ENCODE measurements at places on chromosomes 13 and 19.
A peak's percentile ranks its signal among the peaks of the same experiment; 100 is the strongest.

- DNase-seq, result no peak
Observed at GRCh38 chr13:95391362-95391761, 90.1 kb upstream of the ABCC4 start.

DNA sequence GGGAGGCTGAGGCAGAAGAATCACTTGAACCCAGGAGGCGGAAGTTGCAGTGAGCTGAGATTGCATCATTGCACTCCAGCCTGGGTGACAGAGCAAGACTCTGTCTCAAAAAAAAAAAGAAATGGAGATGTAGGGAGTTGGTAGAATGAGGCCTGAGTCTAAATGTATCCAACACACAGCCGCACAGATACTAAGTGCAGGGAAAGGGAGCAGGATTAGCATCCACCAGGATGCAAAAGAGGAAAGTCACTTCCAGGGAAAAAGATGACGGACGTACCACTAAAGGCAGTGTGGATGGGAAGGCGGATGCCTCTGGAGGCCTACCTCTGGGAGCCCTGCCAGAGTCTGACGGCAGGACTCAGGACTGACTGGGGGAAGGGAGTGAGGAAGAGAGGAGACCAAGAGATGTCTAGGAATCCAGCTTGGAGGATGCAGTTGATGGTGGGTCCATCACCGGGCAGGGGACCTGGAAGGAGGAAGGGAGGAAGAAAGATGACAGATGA, 6.8 kb downstream of the FAM98C start:
- DNase-seq, result no peak

DNA sequence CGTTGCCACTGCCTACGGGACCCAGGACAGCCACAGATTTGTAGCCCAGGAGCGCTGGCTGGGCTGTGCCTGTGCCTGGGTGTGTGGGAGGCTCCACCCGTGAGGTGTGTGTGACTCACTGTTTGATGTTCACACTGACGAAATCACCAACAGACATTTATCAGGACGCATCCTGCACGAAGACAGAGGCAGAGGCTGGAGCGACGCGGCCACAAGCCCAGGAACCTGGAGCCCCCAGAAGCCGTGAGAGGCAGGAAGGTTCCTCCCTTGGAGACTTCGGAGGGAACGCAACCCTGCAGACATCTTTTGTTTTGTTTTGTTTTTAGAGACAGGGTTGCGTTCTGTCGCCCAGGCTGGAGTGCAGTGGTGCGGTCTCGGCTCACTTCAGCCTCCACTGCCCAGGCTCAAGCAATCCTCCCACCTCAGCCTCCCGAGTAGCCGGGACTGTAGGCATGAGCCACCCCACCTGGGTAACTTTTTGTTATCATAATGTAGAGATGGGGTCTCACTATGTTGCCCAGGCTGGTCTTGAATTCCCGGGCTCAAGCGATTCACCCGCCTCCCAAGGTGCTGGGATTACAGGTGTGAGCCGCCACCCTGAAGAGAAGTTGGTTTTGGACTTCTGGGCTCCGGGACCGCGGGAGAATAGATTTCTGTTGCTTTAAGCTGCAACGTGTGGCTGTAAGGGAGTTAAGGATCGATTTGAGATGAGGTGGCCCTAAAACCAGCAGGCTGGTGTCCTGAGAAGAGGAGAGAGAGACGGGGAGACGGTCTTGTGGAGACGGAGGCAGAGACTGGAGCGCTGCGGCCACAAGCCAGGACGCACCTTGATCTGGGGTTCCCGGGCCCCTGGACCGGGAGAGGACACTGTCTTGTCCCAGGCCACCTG, 24.9 kb upstream of the WDR18 start:
- no peak for DNase-seq

- no peak for DNase-seq
Observed at GRCh38 chr13:45441633-45442032, 23.1 kb upstream of the COG3 start.

DNA sequence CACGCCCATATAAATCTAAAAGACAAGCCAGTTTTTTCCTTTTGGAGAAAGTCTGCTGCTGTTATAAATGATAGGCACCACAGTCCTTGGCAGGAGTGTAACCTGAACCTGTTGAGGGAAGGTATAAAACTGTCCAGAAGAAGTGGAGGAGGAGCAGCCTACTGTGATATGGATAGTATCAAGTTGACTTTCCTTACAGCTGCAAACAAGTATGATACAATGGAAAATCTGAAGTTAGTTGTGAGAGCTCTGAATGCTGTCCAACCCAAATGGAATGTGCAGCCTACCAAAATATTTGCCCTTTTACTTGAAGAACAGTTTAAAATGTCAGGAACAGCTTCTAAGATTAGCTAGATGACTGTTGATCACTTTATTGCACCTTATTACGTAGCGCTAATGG, 399.6 kb downstream of the FGF14 start:
- DNase-seq, result no peak

DNA sequence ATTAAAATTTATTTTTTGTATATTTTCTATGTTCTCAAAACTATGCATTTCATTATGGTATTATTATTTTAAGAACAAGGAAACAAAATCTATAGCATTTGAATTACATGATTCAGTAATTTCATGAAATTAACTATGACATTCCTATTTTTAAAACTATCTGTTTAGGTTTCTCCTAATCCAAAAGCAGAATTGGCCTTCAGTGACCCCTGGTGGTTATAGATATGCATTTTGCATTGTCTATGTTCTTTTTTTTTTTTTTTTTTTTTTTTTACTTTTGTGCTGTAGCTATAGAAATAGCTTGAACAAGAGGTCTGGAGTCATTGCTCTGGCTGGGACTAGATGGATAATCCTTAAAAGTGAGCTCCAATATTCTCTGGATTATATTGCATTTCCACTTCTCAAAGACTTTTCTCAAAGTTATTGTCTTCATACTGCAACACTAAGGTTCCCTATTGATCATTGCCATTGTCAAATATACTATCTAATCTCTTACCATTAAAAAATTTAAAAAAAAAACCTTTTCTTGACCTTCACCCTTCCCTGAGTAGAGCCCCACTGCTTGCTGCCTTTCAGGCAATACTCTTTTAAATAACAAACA, 15.9 kb upstream of the DNAJC3 start:
- no peak for DNase-seq

- no peak for DNase-seq
Observed at GRCh38 chr13:106560821-106561220, 7.1 kb downstream of the ARGLU1 start.

- peak; percentile 27 for DNase-seq
Observed at GRCh38 chr19:14147797-14148605, 11.6 kb upstream of the ASF1B start.

DNA sequence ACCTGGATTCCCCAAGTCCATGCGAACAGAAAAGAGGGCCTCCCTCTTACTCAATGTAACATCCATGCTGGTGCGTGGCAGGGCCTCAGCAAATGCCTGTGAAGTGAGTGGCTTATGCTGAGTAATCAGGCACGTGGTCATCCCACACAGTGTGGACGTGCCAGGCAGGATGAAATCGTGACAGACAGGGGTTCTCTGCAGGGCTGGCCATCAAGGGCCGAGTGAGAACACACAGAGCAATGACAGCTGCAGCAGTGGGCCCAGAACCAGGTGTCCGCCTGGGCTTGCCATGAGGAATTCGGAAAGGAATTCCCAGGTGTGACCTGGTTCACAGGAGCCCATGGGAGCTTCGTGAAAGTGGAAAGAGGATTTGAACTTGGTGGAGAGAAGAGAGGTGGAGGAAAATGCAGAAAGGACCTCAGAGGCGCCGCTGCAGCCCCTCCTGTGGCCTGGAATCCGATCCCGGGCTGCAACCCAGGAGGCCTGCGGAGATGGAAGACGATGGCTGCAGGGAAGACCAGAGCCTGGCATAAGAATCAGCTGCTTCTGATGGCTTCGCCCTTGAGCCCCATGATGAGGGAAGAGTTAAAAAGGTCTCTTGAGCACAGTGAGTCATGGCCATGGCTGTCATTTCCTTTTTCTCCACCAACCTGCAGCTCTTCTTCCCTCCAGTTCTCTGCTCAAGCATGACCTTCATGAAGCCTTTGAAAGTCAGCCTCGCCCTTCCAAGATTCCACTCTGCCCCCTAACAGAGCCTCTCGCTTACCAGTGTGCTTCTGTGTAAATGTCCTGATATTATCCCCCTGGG, 34.6 kb upstream of the SOX1 start:
- no peak for DNase-seq

GRCh38 chr19:17536955-17537354, 18.5 kb upstream of the COLGALT1 start:
- no peak for DNase-seq

- DNase-seq, result no peak
Observed at GRCh38 chr19:47438793-47439220, 19.5 kb upstream of the MEIS3 start.

DNA sequence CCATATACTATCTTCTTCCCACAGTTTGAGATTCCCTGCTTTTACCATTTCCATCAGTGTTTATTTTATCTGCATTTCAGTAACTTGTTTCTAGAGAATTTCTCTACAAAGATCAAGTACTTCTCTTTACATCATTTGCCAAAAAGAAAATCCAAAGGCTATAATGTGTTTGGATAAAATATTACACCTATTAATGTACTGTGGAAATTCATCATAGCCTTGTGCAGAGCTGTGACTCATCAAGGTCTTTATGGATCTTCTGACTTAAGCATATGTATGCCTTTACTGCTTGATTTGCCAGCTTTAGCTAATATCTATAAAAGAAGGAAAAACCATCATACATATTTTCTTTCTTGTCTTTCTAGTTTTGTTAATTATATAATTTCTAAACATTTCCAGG, 9.6 kb upstream of the HTR2A start:
- no peak for DNase-seq
